ENCODE measurements at places on chromosomes 11 and 22.

- peak; percentile 89 for DNase-seq
These were observed 49.8 kb upstream of the PLET1 start for GRCh38 chr11:112310419-112310818.

- DNase-seq, result peak; percentile 50
These were observed 699 bp upstream of the SDF2L1 start for GRCh38 chr22:21641417-21641788.

- DNase-seq, result peak; percentile 50
These were observed 62.6 kb upstream of the PTPRJ start for GRCh38 chr11:47917599-47918369.

GRCh38 chr22:42289671-42290541 lies 19.5 kb upstream of the TCF20 start:
- no peak for DNase-seq

DNA sequence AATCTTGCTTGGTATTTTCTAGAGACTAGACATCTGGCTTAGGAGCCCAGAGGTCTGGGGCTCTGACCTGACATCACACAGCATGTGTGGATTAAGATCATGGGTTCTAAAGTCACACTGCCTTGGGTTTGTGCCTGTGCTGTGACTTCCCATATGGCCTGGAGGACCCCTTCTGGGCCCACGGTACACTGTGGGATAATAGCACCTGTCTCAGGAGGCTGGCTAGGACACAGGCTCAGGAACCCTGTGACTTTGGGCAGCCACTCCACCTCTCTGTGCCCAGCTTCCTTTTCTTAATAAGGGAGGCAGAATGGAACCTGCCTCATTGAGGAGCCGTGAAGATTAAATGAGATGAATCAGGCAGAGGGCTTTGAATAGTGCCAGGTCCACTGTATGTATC lies 99.2 kb upstream of the B3GAT1 start:
- no peak for DNase-seq

DNA sequence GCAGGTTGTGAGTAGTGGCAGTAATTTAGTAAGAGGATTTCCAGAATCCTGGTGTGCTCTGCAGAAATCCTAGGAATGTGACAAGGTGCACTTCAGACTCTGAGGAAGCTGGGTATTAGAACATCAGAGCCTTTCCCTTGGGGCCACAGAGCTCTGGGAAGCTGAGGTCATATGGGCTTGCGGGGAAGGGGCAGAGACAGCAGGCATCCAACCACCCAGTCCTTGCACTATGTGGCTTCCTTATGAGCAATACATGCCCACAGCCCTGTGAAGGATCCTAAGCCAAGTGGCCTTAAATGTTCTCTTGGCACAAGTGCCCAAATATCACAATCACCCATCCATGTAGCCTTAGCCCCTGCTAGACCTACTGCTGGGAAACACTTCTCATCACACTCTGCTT lies 46.2 kb downstream of the P4HA3 start:
- DNase-seq, result no peak

DNA sequence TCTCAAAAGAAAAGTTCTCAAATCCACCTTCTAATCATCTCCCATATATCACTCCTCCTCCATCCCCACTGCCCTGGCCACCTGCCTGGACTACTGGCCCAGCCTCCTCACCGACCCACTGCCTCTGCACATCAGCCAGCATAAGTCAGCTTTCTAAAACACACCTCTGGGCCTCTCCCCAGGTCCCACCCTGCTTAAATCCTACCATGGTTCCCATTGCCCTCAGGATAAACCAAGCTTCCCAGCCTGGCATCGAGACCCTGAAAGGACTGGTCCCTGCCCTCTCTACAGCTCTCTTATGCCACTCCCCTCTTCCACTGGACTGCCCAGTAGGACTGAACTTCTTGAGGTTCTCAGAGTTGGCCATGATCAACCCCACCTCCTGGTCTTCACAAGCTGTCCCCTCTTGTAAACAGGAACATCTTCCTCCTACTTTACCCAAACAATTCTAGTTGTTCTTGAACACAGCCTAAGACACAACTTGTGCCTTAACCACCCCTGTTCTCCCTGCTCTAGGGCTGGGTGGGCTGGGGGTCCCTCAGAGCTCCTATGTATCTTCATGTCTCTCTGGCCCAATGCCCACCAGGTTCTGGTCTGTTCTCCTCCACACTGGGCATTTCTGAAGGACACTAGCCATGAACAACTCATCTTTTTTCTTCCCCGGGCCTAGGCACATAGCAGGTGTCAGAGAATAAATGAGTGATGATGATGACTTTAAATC lies 12.6 kb upstream of the P2RY6 start:
- no peak for DNase-seq

DNA sequence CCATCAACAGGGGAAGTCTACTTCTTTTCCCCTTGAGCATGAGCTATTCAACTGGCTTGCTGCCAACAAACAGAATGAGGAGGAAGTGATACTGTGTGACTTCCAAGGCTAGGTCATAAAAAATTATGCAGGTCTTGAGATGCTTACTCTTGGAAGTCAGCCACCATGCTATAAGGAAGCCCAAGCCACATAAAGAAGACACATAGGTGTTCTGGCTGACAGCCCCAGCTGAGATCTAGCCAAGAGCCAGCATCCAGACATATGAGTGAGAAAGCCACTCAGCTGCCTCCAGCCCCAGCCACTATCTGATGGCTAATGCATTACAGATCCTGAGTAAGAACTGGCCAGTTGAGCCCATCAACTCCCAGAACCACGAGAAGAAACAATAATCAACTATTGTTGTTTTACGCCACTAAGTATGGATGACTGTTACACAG lies 31.0 kb upstream of the PPP2R1B start:
- DNase-seq, result peak; percentile 2

DNA sequence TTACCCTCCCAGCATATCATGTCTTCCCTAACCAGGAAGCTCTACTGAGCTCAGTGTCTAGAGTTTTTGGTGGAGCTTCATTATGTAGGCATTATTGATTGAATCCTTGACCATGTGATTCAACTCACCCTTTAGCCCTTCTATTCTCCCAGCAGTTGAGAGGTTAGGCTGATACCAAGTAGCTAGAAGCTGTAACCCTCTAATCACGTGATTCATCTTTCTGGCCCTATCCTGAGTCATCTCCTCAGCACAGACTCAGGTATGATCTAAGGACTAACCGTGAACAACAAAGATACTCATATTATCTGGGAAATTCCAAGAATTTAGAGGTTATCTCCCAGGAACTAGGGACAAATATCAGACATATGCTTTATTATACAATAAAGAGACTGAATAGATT lies 625.5 kb downstream of the JRKL start:
- no peak for DNase-seq

DNA sequence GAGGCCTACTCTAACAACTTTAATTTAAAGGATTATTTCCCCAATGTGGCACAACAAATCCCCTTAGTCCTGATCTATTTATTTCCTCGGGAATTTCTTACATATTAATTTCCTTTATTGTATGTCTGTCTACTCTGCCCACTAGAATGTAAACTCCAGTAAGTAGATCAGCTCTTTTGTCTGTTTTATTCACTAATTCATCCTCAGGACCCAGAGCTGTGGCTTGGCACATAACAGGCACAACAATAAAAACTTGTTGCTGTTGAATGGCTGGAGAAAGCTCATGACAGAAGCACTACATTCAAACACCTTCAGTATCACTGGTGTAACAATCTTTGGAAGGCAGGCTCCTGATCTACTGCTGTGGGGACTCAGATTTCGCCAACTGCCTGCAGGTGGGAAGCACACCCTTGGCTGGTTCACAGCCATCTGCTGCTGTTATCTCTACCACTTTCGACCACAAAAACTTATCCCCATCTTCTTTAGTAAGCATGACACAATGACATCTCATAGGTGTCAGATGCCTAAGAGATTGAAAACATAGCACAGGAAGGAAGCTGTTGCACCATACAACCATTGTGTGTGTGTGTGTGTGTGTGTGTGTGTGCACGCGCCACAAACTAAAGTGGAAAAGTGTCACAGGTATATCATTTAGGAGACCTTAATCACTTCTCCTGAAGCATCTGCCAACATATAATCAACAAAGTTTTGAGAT lies 11.9 kb downstream of the HIRA start:
- no peak for DNase-seq

DNA sequence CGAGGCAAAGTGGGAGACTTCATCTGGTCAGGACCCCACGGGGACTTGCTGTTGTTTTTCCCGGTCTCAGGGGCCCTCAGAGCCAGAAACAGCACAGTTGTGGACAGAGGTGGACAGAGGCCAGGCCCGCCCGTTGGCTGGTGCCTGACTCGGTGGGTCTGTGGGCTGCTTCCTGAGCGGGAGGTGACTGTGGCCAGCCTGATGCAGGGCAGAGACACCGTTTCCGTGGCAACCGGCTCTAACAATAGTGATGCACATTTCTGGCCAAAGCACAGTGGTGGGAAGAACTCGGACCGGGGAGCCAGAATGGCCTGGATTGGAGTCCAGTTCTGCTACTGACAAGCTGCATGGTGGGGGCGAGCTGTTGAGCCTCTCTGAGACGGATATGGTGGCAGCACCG lies 58.7 kb upstream of the ATXN10 start:
- DNase-seq, result no peak

DNA sequence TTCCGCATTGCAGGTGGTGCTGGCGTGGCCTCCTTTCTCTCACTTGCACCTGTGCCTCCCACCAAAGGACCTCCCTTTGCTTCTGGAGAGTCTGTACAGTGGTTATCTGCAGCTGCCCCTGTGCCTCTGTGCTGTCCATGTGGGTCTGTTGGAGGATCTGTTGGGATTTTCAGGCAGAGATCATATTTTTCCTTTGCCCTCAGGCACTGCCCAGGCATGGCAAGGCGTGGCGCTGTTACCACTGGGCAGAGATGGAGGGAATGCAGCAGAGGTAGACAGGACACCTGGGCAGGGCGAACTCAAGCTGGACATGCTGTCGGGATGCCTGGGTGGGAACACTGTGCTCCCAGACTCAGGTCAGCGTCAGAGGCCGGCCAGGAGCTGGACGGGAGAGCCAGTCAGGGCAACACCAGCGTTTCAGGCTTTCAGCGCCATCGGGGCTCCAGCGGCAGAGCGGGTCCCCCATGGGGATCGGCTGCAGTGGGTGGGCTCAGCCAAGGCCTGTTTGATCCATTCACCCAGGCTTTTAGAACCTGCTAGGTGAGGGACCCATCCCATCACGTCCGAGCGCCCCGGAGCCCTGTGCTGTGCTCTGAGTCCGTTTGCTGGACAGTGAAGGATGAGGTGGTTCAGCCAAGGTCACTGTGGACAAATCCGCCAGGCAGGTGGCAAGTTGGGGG lies 718.9 kb downstream of the BRD1 start:
- no peak for DNase-seq

DNA sequence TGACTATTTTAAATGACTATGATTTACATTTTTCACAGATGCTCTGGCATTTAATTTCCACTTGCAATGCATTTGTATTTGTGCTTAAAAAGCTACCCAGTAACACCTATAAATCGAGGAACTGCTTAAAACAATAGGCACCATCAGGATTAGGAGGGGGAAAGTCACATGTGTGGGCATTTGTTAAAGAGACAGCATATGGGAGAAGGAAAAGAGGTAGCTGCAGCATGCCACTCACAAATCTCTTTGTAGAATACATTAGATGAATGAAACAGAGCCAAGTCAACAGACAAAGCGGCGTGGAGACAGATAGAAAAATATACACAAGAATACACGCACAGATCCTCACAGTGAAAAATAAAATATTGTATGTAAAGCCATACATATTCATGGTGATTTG lies 228.0 kb downstream of the CADM1 start:
- DNase-seq, result no peak

- no peak for DNase-seq
These were observed 70.6 kb upstream of the SPON1 start for GRCh38 chr11:13891911-13892310.

DNA sequence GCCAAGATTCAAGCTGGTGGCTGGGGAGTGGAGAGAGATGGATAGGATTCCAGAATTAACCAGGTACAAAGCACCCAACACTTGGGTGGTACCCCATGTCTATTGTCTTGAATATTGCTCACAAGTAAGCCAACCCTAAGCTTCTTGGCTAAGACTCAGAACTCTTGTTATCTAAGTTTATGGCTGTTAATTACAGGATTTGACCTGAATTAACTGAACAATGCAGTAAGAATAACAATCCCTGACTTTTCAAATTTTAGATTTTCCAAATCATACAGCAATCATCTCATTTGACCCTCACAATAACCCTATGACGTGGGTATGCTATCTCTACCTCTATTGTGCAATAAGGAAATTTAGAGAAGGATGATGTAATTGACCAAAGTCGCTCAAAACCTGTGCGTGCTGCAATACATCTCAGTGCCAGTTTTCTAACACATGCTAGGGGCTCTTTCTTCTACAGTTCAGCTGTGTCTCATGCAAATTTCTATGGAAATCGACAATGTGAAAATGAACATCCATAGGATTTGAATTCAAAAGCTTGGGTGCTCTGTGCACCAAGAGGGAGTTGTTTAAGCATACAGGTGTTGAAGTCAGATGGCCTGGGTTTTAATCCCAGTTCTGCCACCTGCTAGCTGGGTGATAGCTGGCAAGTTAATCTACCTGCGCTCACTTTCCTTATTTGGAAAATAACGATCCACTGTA lies 40.1 kb upstream of the APLNR start:
- DNase-seq, result peak; percentile 15

- DNase-seq, result no peak
These were observed 32.6 kb downstream of the KREMEN1 start for GRCh38 chr22:29105468-29105867.

DNA sequence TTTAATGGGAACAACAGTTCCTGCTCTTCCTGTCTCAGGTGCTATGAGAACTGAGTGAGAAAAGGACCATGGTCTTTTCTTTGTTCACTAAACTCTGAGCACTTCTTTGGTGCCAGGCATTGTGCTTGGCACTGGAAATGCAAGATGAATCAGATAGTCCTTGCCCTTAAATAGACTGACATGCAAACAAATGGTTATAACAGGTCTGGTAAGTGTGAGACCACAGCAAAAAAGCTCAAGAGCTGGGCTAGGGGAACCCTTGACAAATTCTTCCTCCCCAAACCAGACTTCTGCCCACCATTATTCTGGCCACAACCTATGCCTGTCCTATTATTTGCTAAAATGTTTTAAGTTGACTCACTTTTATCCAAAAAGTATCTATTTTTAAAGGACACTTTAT lies 5.1 kb downstream of the SLC43A3 start:
- peak; percentile 18 for DNase-seq

GRCh38 chr11:125768336-125769046 lies 10.1 kb downstream of the PATE2 start:
- no peak for DNase-seq

Measured in PC-9 (cell line).